Aorta (tissue), 5 donors: ENCODE measurements at places on chromosomes 5 and 9.

DNA sequence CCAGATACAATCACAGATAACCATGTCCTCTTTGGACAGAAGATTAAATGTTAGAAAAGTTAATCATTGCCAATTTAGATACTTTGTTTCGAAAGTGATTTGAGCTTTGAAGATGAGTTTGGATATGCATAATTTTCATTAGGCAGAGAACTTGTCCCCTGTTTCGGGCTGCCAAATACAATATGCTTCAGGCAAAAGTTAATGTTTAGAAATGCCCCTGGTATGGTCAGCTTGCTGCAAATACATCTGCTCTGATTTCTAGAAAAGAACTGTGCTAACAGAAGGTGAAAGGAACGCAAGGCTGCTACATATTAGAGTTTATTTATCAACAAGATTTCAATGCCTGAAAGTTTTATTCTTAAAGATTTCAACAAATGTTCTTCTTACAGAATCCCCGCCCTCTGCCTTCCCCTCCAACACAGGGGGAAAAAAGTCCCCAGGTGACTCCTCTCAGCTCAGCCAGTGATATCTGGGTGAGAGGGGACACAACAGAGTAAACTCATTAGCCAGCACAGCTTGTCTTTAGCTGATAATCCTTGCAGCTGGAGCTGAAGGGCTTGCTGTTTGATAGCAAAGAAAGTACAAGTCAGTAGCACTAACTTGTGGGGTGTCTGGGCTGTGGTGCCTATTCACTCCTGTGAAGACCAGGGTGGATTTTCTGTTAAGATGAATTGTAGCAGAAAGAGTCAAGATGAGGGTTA, 435.7 kb downstream of the DMAC1 start:
- no peak for DNase-seq

- DNase-seq = peak; percentile 67
Observed at GRCh38 chr9:96556701-96557461, 62.8 kb downstream of the CDC14B start.

DNA sequence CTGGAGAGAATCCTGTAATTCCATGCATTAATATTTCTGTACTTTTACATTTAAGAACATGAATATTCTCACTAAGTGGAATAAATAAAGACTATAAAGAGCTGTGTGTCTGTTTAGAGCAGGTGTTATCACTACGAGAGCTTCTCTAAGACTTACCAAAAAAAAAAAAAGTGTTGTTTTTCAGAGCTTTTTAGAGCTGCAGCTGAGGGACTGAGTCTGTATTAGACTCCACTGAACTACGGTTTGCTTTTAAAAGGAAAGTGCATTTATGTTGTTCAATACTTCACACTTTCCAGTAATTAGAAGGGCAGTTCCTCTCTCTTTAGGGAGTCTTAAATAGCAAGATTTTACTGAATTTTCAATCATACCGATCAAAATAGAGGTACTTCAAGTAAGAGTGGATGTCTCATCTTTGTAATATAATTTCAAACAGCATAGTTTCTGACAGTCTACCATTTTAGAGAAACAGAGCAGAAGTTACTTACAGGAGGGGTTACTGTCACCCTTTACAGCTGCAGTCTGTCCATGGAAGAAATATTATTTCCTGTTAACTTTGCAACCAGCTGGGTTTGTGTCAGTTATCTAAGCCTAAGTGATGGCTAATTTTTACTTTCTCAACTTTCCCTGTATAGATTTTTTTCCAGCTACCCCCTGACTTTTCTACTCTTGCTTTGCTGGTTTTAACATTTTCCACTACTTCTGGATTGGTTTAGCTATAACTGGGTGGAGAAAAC, 2.4 kb downstream of the SYK start:
- DNase-seq = no peak

GRCh38 chr5:71767661-71768060, 48.6 kb downstream of the CARTPT start:
- DNase-seq = no peak

DNA sequence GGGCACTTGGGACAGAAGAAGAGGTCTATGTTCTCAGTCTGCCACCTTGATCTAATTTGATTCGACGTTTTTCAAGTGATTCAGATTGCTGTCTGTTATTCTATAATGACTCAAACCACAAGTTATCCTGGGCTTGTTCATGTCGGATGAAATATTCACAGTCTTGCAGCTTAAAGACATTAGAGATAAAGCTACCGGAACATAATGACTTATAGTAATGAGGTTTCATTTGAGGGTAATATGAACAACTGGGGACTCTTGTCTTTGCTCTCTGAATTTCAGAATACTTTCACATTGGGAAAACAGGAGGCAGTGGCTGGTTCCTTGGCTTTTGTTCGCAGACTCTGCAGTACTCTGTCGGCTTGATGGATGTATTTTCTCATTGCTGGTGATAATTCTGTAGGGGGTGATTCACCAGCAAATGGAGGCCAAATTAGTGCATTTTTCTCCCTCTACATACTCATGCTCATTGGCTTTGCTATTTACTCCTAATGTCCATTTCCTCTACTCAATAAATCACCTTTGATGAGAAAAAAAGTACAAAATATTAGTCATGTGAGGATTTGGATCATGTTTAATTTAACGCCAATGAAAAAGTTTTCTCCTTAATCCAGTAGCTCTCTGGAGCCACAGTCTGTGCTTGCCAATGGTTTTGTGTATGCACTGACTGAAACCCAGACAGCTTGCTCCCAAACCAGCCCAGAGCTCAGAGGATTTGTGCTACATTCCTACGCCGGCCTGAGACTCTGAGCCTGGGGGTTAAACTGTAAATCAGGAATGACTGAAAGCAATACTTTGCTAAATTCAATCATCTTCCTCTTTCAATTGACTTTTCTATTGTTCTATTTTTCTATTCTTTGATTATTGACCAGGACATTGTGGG, 154.7 kb upstream of the ANKH start:
- DNase-seq = peak; percentile 53

DNA sequence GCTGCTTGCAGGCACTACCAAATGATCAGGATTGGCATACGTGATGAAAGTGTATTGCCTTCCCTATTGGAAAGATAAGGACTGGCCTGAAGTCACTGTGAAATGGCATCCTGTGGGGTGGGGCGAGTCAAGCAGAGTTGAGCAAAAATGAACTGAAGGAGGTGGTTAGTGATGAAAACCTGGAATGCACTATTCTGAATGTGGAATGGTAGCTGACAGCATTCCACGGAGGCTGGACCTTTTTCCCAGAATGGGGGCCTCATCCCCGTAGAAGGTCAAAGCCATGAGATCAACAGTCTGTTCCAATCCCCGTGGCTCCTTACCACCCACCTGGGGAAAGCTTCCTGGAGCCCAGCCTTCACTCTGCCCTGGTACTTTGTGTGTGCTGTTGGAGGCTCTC, 37.7 kb downstream of the ASS1 start:
- no peak for DNase-seq

- DNase-seq = no peak
Observed at GRCh38 chr9:116144555-116144954, 9.0 kb upstream of the PAPPA start.

DNA sequence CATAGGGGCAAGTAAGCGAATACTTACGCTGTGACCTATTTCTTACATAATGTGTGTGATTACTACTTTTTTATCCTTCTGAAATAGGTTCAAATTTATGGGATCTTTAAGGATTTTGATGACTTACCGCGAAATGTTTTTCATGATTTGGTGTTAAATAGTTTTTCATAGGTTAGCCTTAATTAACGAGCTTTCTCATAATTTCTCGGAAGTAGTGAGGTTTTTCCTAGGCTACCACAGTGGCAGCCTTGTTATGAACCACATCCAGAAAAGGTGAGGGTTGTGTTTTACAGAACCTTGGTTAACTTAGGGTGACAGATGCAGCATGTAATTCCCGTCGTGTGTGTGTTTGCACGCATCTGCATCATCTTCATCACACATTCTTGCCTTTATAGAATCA, 1.3 kb downstream of the SH3GL2 start:
- DNase-seq = no peak

DNA sequence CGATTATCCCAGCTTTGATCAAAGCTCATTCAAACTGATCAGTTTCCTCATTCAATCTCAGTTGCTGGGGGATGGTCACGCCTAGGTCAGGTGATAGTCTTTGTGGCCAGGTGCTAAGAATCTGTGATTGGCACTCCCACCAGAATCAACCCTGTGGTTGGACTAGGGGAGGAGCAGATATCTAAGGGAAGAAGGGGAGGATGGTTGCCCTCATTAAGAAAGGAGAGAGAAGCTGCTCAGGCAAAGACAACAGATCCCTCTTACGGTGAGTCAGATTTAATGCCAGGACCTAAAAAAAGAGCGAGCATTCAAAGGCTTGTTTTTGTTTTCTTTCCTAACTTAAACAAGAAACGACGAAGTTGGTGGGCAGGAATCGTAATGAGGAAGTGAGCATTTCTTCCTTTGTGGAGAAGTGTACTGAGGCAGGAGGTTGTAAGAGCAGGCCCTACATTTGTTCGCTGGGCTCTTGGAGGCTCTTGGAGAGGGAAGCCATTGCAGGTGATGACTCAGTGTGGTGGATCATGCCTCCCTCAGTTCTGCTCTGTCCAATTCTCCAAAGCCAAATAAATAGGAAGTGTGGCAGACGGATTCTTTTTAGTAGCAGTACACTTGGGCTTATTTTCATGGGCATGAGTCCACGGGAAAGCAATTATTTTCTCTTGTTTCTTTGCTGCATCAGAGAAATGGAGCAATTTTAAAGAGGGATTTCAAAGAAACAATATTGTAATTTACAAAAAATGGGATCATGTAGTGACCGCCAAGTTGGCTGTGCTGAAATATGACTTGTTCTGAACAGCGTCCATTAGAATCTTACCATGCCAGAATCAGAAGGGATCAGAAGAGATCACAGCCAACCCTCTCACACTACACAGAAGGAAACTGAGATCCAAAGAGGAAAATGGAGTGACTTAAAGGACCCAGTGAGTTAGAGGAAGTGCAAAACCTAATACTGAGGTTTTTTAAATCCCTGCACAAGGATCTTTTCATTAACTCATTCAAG, 18.7 kb upstream of the TGFBR1 start:
- peak; percentile 65 for DNase-seq

DNA sequence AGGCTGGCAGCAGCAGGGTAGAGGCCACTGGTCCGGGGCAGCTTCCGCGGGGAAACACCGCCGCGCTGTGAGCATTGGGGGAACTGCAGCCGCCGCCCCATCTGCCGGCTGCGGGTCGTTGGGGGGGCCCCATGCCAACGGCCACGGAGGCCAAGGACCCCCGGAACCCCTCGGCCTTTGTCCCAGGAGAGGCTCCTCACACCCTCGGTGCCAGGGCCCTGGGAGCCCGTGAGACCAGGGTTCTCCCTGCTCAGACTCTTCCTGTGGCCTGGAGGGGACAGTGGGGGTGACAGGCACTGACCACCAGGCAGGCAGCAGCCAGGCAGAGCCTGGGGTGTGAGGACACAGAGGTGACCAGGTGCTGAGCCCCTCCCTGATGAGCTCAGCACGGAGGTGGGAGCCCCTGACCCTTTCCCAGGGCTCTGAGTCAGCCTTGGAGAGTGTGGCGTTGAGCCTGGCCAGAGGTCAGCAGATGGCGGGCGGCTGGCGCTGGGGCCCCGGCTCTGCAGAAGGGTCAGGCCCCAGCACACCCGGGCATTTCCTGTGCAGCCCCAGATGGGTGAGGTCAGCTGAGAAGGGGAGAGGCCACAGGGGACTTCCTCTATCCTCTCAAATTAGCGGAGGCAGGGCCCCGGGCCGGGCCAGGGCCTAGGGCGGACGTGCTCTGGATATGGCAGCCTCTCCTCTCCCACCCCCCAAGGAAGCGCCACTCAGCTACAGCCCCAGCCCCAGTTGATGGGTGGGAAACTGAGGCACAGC, 17.9 kb upstream of the EGFL7 start:
- peak; percentile 91 for DNase-seq

- no peak for DNase-seq
Observed at GRCh38 chr5:95948631-95949030, 13.0 kb downstream of the ELL2 start.

DNA sequence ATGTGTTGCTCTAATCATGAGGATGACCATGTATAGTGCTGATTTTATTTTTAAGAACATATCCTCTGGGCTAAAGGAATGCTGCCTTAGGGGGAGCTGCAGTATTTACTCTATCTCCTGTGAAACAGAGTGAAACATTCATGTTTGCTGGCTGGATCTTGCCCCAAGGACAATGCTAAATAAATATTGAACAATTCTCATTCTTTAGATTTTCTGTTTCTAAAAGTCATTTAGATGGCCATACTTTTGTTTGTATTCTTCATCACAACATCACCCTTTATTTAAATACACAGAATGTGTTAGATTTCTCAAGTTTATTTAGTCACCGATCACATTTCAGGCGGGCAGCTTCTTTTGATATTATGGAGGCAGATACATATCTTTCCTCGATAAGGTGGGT, 103.3 kb downstream of the ARHGEF28 start:
- DNase-seq = no peak

DNA sequence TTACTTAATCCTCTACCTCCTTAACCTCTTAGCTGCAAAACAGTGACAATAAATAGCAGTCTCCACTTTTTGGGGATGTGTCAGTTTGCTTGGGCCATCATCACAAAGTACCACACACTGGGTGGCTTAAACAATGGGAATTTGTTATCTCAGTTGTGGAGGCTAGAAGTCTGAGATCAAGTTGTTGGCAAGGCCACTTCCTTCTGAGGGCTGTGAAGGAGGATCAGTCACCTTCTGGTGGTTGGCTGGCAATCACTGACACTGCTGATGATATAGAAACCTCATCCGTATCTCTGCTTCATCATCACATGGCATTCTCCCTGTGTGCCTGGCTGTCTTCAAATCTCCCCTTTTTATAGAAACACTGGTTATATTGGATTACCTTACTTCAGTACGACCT, 187.1 kb upstream of the TBC1D2 start:
- no peak for DNase-seq

- DNase-seq = no peak
Observed at GRCh38 chr5:80646926-80647325, 7.5 kb upstream of the MSH3 start.

DNA sequence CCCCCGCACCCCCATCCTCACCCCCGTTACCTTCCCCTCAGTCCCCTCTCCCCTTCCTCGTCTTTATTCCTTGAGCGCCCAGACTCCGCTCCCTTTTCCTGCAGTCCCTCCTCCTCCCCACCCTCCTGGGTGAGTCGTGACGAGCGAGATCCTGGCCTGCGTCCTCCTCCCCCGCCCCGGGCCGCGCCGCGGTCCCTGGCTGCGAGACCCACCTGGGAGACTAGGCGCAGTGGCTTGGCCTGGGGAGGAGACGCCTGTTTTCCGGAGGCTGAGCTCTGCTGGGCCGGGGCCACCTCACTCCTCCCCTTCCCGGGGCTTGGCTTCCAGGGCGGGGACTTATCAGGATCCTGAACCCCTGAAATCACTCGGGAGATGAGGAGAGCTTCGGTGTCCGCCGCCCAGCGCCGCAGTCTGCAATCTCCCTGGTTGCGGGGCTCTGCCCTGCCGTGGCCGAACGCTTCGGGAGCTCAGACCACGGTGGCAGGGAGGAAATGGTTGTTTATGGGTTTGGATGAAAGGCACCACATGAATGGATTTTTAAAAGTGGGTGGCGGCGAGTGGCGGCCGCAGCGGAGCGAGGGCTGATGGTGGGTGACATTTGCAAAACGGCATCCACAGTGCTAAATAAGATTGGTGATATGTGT, 984 bp downstream of the STXBP1 start:
- DNase-seq = peak; percentile 83

DNA sequence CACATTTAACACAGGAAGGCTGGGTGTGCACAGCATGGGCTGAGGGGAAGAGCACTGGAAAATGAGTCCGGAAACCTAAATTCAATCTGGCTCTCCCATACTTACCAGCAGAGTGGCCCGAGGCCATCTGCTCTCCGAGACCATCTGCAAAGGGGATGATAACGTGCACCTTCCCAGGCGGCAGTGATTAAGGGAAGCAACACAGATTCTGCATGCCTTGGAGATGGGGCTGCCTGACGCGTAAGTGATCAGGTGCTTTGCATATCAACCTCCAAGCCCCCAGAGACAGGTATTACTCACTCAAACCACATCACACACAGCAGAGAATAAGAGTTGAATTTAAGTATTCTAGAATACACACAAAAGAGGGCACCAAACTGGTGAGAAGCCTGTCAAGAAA, 9.1 kb downstream of the EPB41L4B start:
- no peak for DNase-seq
